ENCODE measurements at places on chromosomes 6 and 20. TPM values are rescaled to one million over a fixed set of nuclear protein-coding genes. Genes with fewer than 3 reads are reported as not detected.

The PBOV1 gene
- total RNA-seq = not detected

- DNase-seq = peak; percentile 9
These were observed 262.4 kb upstream of the AGPAT4 start for GRCh38 chr6:161536224-161536630.

DNA sequence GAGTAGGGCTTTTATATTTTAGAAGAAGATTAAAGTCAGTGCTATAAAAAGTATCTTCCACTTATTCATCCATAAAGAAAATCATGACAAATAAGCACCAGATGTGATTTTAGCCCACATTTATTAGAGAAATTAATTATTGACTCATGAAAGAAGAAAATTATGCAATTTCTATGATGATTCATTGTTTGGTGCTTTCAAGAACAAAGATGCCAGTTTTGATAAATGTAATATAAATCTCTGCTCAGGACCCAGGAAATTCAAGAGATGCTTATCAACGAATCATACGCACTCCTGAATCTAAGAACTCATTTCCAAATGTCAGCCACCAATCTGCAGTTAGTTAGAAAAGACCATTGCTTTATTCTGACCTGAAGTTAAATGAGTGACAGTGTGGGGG, 211.4 kb downstream of the ARHGAP18 start:
- DNase-seq = no peak

- DNase-seq = no peak
These were observed 66.7 kb downstream of the FAM229B start for GRCh38 chr6:112153926-112154607.

- no peak for DNase-seq
These were observed 172.1 kb upstream of the HTR1E start for GRCh38 chr6:86765211-86765610.

GRCh38 chr20:51022803-51023616, at the start of gene KCNG1:
Gene KCNG1 (minus strand): TSS chr20:51023107. CDS start chr20:51010338, 12,769 bp downstream.
- DNase-seq = peak; percentile 93

GRCh38 chr20:22941550-22941949, 93.6 kb upstream of the SSTR4 start:
- DNase-seq = no peak

The EYS gene
- total RNA-seq = 0.03 TPM

DNA sequence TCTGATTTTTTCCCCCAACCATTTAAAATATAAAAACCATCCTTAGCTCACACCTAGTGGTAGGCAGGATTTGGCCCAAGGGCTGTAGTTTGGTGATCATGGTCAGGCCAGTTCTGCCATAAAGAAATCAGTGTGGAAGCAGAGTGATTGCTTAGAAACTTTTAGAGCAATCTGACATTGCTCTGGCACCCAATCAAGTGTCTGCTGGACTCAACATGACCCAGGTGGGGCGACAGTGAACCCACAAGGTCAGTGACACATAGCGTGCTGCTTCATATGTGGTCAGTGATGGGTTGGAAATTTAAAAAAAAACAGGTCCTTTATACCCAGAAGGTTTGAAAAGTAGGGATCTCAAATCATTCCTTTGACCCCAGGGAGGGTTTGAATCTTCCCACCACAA, 107.9 kb downstream of the BANF2 start:
- no peak for DNase-seq

The SLC32A1 gene
- total RNA-seq = 0.04 TPM

- no peak for DNase-seq
These were observed 173.8 kb downstream of the ZNF217 start for GRCh38 chr20:53419693-53420460.

- DNase-seq = no peak
These were observed 79.1 kb downstream of the OGFRL1 start for GRCh38 chr6:71367756-71368155.

The HLA-DQB1 gene
- 6.6 TPM for total RNA-seq

The TMEM74B gene
- 4.2 TPM for total RNA-seq

DNA sequence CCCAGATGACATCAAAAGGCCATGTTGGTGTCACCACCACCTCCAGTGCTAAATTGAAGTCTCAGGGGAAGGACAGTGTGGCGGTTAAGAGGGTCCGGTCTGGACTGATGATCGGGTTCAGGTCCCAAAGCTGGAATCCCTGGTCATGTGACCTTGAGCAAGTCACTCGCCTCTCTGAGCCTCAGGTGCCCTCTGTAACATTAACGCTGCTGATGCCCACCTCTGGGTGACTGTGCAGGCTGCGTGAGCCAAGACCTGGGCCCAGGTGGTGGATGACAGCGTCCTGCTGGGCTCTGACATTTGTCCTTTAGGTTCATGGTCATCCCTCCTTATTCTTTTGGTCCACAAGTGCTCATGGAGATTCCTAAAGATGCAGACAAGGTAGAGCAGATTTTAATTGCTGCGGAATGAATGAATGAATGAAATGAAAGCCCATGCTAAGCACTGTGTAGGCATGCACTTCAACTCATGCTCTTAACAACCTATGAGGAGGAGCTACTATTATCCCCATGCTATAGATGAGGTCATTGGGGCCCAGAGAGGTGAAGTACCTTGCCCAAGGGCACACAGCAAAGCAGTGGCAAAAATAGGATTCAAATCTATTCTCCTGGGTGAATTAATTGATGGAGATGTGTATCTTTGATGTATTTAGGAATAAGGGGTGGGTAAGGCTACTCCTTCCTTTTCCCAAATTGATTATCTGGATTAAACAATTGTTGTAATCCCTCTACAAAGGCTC, 649 bp upstream of the BPIFB1 start:
- no peak for DNase-seq

- DNase-seq = no peak
These were observed 3.1 kb downstream of the FBXL4 start for GRCh38 chr6:98944598-98945081.

GRCh38 chr6:10174056-10174455, 240.8 kb downstream of the TFAP2A start:
- DNase-seq = no peak

The KHDC1L gene
- total RNA-seq = 1.9 TPM

GRCh38 chr6:132087391-132087790, 136.2 kb upstream of the CCN2 start:
- no peak for DNase-seq

DNA sequence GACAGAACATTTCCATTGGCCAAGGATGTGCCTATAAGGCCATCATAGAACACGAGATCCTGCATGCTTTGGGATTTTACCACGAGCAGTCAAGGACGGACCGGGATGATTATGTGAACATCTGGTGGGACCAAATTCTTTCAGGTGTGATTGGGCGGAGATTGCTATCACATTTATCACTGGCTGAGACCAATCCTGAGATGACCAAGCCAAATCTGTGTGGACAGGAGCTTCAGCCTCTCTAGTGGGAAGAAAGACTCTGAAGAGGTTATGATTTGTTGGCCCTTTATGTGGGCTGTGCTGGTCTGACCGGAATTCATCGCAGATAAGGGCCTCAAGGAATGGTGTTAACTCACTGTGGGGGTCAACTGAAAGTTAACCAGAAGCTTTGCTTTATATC, 26.4 kb downstream of the MEP1A start:
- DNase-seq = no peak

DNA sequence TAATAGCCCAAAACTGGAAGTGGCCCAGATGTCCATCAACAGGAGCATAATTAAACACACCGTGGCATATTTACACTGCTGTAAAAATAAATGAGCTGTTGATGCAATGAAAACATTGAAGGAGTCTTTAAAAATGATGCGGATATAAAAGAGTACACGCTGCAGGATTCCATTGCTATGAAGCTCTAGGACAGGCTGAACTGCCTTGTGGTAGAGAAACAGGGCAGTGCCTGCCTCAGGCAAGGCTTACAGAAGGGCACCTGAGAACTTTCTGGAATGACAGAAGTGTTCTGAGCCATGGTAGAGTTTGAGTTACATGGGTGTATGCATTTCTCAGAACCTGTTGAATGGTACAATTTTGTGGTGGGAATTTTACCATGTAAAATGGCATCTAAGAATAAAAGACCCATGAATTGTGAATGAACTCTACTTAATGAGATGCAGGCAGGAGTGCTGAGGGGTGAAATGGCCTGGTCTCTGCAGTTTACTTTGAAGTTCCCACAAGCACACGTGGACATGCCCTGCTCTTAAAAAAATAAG, 45.3 kb upstream of the RIN2 start:
- no peak for DNase-seq

- no peak for DNase-seq
These were observed 80.1 kb upstream of the C6orf118 start for GRCh38 chr6:165389534-165389933.

DNA sequence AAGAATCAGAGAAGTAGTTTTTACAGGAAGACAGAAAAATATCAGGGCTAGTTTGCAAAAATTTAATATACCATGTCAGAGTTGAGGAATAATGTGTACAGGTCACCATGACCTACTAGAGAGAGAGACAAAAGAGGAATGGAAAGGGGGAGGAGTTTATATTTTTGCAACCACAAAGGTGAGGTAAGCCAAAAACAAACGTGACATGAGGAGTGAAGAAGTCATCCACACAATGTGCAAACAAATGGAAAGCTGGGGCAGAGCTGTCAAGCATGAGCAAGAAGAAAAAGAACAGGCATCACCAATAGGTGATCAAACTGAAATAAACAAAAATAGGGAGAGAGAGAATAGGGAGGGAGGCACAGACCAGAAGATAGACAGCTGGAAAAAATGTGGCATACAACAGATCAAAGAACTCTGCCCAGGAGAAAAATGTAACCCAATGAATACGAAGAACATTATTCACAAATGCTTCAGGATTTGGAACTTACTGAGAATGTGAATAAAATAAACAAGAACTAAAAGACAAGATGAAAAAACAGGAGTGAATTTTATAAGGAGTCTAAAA, 15.5 kb downstream of the RARS2 start:
- DNase-seq = no peak

DNA sequence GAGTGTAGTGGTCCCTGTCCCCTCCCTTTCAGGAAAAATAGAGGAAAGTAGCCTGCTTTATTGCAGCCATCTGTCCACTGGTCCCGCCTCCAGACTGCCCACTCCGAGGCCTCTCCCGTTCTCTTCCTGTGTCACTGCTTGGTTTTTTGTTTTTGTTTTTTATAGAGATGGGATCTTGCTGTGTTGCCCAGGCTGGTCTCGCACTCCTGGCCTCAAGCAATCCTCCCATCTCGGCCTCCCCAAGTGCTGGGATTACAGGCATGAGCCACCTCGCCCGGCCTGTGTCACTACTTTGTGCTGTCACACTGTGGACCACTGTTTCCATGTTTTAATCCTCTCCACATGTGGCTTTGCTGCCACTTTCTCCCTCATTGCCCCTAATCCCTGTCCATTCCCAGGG, 71.2 kb downstream of the ZBTB2 start:
- DNase-seq = no peak

DNA sequence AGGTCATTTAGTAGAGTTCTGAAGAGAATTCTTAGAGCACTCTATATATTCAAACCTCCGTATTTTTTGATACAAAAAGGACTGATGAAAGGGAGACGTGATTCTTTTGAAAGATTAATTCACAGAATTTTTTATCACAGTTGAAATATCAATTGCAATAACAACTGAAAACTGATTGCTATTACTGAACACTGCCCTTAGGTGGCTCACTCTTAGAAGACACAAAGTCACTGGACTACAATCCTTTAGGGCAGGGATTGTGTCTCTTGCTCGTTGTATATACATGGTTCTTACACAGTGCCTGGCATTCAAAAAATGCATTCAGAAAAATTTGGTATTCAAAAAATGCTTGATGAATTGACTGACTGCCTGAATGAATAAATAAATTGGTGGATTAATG, 17.1 kb upstream of the CALHM6 start:
- peak; percentile 24 for DNase-seq

The HSPA1A gene
- total RNA-seq = 36.0 TPM

- DNase-seq = peak; percentile 89
These were observed at the start of gene ACTL10 for GRCh38 chr20:33666293-33667244. Gene ACTL10 (plus strand): TSS chr20:33666943. CDS start chr20:33667498, 555 bp downstream.

The DDR1 gene
- 234 TPM for total RNA-seq

DNA sequence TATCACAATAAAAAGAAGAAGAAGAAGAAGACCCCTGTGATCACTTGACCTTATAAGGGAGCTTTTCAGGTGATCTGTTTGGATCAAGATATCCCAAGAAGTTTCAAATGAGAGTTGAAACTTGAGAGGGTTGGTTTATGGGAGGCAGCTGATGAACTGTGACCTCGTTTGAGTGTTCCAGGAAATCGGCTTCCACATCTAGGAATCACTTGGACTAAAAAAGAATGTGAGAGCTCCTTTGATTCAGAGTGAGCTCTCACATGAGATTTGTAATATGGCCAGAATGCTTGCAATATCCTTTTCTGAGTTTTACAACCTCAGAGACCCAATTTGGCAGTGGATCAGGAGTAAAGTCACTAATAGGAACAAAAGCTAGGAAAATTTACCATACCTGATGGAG, 228.1 kb downstream of the ATXN1 start:
- no peak for DNase-seq

DNA sequence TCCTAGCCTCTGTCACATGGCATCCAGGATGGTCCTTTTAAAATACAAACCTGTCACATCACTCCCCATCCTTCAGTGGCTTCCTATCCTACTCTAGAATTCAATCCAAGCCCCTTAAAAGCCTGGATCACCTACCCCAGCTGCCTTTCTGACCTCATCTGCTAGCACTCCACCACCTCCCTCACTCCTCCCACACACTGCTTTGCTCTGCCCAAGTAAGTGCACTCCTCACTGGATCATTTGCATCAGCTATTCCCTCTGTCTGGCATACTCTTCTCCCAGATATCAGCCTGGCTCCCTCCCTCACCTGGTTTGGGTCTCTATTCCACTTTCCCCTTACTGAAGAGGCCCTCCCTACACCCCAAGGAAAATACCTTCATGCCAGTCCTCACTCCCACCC, 10.5 kb downstream of the C6orf136 start:
- DNase-seq = no peak

GRCh38 chr6:105204331-105204730, 24.5 kb upstream of the POPDC3 start:
- DNase-seq = no peak

The TMC2 gene
- total RNA-seq = not detected

The SNRNP48 gene
- total RNA-seq = 54.1 TPM

GRCh38 chr6:40997234-40997957, 41.6 kb downstream of the UNC5CL start:
- peak; percentile 85 for DNase-seq

GRCh38 chr20:44856856-44857448, 28.6 kb upstream of the YWHAB start:
- no peak for DNase-seq

- no peak for DNase-seq
These were observed 106.7 kb upstream of the AHI1 start for GRCh38 chr6:135604035-135604860.
